Activated CD4-positive, alpha-beta T cell treated with anti-CD3 and anti-CD28 coated beads for 36 hours (primary cell): ENCODE measurements at places on chromosomes 6 and 20. TPM values are rescaled to one million over a fixed set of nuclear protein-coding genes. Genes with fewer than 3 reads are reported as not detected.
A peak's percentile ranks its signal among the peaks of the same experiment; 100 is the strongest.

- no peak for DNase-seq
These were observed 155.9 kb downstream of the SLC24A3 start for GRCh38 chr20:19368351-19368750.

DNA sequence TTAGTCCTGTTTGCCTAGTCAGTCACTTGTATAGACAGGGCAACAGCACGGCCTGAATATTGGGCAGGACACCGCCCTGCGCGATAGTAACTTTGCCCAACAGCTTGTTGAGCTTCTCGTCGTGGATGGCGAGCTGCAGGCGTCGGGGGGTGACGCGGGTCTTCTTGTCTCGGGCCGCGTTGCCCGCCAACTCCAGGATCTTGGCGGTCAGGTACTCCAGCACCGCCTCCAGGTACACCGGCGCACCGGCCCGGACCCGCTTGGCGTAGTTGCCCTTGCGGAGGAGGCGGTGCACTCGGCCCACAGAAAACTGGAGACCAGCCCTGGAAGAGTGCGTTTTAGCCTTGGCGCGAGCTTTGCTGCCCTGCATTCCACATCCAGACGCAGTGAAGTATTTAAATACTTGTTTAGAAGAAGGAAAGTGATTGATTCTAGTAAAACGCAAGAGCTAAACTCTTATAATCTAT, 92.8 kb upstream of the BTN3A2 start:
- peak; percentile 67 for DNase-seq

DNA sequence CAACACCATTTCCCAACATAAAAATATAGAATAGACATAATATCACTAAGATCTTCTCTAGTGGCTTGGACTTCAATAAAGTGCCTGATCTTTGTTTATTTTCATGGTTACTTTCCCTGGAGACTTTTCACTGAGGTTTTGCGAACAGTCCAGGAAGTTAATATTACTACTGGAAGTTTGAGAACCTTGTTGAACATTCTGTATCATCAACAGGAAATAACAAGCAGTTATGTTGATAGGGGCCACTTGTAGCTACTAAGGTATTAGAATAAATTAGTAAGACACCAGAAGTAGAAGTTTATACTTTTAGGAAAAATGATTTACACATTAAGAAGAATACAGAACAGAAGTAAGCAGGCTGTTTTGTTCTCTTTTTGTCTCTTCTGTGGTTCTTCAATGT, 180.2 kb downstream of the TFAP2B start:
- DNase-seq = no peak

The RIMS1 gene
- not detected for total RNA-seq

DNA sequence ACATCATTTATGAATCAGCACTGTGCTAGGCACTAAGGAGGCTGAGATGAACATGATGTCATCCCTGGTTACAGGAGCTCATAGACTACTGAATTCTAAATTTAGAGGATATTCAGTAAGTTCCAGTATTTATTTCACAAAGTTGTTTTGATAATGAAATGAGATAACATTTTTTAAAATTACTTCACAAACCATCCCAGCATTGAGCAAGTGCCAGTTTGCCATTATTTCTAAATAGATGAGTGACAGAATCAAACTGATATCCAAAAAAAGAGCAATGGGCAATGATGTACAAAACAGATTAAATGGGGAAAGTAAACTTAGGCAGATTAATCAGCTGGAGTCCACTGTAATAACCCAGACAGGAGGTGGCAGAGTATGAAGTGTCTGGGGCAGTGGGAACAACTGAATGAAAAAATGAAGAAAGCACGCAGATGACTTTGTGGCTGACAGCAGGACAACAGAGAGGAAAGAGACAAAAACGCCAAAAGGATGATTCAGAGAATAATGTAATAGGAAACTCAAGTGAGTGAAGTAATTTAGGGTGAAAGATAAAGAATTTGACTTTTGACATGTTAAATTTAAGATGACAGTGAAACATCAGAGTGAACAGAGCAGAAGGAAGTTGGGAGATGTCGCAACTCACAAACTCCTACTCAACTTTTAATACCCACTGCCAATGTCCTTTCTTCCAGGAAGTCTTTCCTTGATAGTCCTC, 70.2 kb downstream of the RCAN2 start:
- DNase-seq = no peak

DNA sequence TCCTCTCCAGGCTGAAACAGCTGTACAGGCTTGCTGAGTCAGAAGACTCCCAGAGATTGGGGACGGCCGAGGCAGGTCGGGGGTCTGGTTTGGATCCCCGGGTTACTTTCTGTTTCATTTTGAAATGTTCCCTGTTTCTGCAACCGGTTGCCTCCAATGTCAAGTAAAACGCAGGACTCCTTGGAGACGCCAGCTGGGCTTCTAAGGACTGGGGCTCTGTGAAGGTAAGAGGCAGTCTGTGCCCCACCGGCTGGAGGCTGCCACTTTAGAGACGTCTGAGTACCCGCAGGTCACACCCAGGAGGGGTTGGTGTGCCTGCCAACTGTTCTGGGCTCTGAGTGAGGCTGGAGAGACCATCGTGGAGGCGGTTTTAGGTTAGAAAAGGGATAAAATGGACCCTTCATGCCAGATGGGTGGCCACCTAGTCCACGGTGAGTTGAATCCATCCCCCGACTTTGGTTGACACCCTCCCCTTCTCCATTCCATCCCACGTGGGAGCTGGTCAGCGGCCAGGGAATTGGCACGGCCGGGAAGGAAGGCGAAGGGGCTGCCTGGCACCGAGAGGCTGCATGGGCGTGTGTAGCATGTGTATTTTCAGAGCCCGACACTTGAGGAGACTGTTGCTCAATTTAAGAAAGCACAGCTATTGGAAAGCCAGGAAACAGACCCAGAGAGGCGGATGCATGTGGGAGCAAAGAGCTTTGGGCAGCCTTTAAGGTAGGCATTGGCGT, 240.9 kb downstream of the PHACTR1 start:
- peak; percentile 35 for DNase-seq

DNA sequence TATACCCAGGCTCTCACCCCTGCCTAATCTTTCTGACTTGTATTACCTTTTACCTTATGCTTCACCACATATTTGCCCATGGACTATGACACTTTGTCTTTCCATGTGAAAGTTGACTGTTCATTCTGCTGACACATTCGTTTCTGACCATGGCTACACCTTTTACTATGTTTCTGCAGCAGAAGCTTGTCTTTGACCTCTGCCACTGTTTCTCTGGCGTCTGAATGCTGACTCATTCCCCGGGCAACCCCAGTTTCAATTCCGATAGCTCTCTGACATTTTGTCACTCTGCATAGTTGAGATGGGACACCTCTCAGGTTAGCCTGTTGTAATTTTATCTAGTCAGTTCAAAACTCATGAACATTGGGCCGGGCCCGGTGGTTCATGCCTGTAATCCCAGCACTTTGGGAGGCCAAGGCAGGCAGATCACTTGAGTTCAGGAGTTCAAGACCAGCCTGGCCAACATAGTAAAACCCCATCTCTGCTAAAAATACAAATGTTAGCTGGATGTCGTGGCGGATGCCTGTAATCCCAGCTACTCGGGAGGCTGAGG, 50.7 kb downstream of the SLC26A8 start:
- DNase-seq = peak; percentile 67

The LKAAEAR1 gene
- total RNA-seq = 0.46 TPM

- no peak for DNase-seq
These were observed 20.5 kb upstream of the CDKN1A start for GRCh38 chr6:36657942-36658544.

- DNase-seq = no peak
These were observed 3.7 kb upstream of the RFPL4B start for GRCh38 chr6:112343390-112343789.

The CCN6 gene
- total RNA-seq = 0.26 TPM

The AHI1 gene
- 36.0 TPM for total RNA-seq

DNA sequence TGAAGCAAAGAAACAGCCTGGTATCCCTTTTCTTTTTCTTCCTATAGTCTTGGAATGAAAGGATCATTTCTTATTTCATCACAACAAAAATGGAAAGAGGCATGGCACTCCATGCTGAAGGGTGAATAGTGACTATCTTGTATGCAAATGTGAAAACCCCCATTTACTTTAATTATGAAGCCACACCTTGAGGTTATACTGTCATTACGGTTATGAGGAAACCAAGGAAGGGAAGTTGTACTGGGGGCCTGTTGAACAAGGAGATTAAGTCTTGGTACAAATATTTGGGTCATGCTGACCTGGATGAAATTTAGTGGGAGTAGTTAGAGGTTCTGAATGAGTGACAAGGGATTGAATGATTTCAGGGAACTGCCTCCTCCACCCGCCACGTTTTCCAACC, 8.7 kb upstream of the STXBP5 start:
- DNase-seq = no peak

DNA sequence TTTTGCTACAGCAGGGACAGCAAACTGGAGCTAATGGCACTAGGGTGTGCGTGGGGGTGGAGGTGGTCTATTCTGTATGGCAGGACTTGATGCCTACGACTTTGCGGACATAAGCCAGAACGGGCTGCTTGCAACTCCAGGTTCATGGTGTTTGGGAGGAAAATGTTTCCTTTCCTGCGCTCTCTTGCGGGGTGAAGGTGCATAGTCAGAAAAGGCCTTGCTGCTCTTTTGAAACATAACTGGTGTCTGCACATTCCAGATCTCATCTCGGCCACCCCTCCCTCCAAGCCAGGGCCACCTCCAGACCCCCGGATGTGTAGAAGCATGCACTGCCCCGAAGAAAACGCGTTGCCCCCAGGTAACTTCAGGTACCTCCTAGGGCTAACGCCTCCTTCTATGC, 8.1 kb downstream of the FOXA2 start:
- no peak for DNase-seq

DNA sequence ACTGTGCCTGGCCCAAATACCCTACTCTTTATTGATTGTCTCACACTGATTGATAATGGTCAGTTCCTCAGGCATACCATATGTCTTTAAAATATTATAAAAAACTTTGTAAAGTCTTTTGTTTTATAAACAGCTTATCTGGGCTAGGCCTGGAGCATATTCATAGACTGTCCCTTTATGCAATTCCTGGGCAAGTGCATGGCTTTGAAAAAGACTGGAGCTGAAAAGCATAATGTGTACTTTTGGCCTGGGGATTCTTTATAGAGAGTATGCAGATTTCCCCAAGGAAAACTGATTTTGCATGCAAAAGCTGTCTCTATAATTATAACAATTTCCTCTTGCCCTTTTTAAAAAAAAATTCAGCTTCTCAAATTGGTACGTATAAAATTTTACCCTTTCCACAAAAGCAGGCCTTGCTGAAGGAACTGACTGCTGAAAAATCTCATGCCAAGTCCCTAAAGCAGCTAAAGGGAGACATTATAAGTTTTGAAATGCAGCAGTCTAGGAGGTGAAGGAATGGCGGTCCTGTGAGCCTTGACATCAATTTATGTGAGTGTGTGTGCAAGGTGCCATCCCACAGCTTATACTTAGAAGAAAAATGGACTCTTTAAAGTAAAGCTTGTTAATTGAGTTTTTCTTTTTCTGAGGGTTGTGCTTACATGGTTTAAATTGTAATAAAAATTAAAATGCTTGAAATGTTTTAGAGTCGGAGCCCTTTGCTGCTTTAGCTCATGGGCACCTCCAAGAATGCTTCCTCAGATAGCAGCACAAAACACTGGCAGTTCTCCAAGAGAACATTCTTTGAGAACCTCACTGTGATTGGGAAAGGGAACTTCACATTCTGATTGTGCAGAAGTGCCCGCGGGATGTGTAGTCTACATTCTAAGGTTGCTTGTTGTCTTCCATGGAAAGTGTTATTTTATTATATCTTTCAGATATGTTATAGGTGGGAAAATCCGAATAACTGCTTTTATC, 43.9 kb downstream of the PLCB4 start:
- no peak for DNase-seq

The ZDHHC14 gene
- 2.5 TPM for total RNA-seq

The CLVS2 gene
- not detected for total RNA-seq

The GABRR1 gene
- total RNA-seq = not detected

The ADGRB3 gene
- not detected for total RNA-seq

The ZNF337 gene
- total RNA-seq = 12.6 TPM

GRCh38 chr6:154602708-154603107, 92.2 kb upstream of the CNKSR3 start:
- DNase-seq = no peak

GRCh38 chr6:8476656-8477055, 41.3 kb upstream of the SLC35B3 start:
- no peak for DNase-seq

DNA sequence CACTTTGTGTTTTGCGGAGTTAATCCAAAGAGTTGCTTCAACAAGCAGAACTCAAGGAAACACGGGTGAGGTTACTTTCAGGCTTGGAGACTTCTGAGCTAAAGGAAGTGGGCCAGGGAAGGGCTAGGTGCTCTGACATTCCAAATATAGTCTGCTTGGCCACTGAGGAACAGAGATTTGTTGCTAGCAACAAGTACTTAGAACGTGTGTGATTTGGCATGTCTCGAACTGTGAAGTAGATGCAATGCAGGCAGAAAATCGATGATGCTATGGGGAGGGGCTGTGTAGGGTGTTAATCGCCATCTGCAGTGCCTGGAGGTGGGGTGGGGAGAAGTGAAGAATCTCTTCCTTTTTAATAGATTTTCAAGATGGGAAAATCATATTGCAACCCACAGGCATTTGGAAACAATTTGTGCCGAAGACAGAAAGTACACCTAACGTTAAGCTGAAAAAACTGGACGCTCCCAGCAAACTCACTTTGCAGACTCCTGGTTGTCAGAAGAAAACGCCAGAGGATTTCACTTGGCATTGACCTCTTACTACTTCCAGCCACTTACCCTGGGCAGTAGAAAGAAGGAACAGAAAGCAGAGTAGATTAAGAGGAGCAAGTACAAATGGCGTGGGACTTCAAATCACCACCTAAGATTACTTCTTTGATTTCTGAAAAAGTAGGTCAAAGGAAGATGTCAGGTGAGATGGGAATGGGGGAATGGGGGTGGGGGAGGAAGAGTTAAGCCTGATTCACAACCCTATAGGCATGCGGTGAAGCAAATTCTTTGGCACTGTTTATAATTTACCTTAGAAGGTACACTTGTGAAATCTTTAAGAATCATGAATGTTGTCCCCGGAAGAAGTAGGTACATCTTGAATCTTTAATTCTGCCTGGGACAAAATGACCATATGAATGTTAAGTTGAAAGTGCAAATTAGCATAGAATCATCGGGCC, 314.1 kb downstream of the CD83 start:
- DNase-seq = no peak

The FKBP5 gene
- total RNA-seq = 140 TPM
